ENCODE measurements at places on chromosomes 3 and 15.

DNA sequence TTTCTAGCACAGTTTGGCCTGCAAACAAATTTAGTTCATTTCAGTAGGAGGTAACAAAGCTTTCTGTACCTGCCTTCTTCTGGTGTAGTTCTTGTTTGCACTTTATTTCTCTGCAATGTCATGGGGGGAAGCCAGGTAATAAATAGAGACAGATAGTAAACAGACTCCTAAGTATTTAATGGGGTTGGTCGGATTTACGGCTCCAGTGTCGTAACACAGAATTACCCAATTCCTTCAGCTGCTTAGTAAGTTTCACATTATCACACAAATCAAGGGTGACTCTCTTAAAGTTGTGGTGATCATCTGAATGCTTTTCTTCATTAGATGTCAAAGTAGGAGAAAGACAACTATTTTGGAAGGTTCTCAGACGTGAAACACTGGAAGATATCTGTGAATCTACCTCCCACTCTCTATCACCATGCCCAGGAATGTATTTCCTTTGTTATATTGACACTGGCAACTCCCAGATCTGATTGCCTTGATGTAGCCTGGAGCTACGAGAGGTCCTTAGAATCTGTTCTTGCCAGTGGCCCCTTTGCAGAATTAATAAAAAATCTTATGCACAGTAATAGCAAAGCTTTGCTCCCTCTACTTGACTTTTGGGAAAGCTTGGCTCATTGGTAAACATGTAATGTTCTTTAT, 25.0 kb upstream of the TMC3 start:
- DNase-seq, result no peak

DNA sequence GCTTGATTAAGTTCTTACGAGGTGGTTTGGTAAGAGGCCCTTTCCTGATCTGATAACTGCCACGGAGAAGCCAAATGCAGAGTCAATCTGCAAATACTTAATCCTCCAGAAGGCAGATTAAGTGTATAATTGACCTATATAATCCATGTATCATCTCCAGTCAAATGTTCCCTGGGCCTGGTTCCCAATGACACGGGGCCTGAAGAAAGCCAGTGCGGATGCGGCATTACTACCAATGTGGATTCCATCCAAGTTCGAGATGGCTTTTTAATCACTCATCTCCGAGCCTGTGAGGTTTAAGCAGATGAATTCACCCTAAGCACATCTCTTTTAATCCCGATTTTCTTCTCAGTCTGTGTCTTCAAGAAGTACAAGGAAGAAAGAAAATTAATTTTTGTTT, 60.0 kb upstream of the FEZF2 start:
- no peak for DNase-seq

DNA sequence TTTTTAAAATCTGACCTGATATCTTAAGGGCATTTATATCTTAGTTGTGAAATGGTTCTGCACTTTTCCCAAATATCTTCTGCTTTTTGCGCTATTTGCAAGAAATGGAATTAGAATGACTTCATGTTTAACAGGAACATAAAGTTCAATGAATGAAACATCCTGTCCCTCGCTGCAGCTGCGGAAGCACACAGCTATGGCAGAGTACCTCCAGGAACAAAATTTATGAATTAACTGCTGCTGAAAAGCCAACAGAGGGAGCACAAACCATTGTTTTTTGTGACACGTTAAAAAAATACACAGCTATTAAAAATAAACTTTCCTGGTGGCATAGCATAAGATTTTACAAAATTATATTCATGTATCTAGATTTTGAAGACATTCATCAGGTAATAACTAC, 404.4 kb upstream of the MDFIC2 start:
- DNase-seq, result no peak

DNA sequence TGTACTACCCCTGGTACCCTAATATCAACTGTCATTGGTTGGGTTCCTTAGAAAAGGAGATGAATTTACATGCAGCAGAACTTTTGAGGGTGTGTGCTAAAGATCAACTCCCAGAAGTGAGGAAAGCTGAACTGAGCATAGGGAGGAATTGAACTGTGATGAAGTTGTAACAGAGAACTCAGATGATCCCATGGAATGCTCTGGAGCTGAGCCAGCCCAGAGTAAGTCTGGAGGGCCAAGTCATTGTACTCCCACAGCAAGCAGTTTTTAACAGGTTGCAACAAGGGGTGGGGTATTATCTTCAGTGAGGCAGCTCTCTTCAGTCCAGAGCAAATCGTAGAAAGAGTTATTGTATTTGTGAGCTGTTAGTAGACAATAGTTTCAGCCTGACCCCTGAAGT, 572.3 kb downstream of the PYDC2 start:
- DNase-seq, result no peak

DNA sequence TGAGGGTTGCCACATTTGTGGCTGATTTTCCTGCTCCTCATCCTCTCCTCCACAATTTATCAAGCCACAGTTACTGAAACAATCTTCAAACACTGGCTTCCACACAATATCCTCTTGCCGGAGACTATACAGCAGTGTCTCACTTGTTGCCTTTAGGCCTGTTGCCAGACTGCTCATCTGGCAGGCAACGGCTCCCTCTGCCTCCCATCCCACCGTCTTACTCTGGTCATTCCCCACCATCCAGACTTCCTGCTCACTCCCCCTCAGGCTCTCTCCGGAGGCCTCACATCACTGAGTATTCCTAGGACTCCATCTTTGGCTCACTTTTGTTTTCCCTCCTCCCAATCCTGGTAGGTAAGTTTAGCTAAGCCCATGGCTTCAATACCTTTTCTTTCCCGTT, 301.9 kb downstream of the IL20RB start:
- DNase-seq, result no peak

DNA sequence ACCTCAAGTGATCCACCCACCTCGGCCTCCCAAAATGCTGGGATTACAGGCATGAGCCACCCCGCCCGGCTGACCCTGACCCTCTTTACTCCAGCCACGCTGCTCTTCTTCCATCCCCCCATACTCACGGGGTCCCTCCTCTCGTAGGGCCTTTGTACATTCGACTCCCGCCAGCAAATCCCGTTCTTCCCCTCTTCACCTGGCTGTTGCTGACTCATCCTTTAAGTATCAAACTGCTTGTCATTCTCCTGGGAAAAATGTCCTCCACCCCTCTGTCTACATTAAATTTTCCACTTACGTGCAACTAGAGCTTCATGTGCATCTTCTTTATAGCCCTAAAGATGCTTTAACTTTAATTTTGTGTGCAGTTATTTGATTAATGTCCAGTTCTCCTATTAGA, 203.1 kb downstream of the OPA1 start:
- no peak for DNase-seq

DNA sequence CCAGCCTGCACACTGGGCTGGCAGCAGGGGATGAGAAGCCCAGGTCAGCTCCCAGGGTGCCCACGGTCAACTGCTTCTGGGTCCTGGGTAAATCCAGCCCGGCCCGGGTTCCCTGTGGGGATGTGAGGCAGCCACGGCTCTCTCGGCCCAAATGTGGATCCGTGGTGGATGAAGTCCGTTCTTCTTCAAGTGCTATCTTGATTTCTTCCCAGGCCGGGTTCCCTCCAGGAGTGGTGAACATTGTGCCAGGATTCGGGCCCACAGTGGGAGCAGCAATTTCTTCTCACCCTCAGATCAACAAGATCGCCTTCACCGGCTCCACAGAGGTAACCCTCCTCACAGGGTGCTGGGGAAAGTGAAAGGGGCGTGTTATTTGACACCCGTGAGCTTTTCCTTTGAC, 16.1 kb downstream of the ALDH1A3 start:
- DNase-seq, result no peak

DNA sequence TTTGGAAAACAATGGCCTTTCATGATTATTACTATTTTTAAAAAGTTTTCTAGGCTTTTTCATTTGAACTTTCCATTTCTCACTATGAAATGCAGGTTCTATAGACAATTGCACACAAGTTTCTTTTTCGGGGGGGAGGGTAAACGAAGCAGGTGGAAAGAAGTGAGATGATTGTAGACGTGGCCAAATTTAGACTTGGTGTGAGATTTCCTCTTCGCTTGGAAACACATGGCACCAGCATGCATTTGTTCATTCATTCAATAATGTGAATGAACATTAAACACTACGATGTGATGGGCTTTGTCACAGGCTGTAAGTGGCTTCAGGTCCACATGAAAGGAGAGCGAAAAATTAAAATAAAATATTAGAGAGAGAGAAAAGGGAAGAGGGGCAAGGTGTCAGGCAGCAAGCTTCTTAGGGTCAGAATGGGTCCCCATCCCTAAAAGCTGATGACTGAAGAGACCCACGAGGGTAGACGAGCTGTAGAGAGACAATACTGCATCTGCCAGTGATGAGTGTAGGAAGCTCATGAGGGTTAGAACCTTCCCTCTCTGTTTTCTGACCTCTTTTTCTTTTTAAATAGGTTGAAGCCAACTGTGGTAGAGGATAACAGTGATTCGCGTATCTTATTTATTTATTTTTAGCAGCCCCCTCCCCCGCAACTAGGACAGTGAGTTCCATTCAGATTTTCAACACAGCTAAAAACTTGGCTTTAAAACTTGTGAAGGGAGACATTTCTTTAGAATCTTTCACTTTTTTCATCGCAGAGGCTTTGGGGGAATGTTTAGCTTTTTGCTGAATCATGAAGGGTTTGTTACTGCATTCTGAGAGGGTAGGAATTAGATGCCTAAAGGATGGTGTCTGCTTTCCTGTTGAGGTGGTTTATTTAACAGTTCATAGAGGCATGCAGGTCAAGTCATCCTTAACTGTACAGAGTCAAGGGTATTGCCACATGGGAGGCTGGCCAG, 36.2 kb downstream of the GAP43 start:
- DNase-seq, result no peak

- no peak for DNase-seq
Measured at GRCh38 chr3:152539191-152539764, 270.5 kb downstream of the MBNL1 start.

DNA sequence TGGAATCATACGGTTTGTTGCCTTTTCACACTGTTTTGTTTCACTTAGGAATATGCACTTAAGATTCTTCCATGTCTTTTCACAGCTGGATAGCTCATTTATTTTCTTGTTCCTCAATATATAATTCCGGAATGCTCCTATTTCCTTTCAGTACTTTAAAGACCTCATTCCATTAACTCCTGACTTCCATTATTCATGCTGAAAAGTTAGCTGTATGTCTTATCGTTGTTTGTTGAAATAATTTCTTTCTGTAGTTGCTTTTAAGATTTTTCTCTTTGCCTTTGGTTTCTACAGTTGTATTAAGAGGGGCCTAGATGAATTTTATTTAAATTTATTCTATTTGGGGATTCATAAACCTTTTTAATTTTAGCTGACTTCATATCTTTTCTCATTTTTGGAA, 122.2 kb downstream of the ANXA2 start:
- no peak for DNase-seq

GRCh38 chr3:197874064-197874463, 75.9 kb upstream of the RPL35A start:
- no peak for DNase-seq

- DNase-seq, result no peak
Measured at GRCh38 chr3:192275741-192276355, 451.5 kb downstream of the FGF12 start.

DNA sequence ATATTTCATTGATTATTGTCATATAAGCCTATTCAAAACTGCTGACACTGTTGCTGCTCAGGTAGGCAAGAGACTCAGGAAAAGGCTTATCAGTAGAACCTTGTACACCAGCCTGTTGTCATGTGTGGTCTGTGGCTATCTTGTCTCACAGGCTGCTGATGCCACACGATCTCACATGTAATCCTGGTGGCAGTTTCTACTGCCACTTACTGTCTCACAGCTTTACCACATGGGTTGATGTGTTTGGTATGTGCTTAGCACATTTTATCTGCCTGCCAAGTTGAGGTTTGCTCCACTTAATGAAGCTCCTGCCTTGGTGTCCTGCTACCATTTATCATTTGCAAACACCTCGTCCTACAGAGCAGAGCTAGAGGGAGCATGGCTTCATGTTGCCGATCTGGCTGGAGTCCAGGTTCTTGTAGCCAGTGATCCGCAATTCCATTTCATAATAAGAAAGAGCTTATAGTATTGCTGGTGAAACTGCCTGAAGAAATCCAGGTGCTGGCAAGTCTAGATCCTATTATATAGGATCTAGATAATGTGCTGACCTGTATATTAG, 637.9 kb downstream of the NLGN1 start:
- DNase-seq, result no peak

Measured in T follicular helper cell (primary cell).